ENCODE measurements at places on chromosomes 13 and 19.

DNA sequence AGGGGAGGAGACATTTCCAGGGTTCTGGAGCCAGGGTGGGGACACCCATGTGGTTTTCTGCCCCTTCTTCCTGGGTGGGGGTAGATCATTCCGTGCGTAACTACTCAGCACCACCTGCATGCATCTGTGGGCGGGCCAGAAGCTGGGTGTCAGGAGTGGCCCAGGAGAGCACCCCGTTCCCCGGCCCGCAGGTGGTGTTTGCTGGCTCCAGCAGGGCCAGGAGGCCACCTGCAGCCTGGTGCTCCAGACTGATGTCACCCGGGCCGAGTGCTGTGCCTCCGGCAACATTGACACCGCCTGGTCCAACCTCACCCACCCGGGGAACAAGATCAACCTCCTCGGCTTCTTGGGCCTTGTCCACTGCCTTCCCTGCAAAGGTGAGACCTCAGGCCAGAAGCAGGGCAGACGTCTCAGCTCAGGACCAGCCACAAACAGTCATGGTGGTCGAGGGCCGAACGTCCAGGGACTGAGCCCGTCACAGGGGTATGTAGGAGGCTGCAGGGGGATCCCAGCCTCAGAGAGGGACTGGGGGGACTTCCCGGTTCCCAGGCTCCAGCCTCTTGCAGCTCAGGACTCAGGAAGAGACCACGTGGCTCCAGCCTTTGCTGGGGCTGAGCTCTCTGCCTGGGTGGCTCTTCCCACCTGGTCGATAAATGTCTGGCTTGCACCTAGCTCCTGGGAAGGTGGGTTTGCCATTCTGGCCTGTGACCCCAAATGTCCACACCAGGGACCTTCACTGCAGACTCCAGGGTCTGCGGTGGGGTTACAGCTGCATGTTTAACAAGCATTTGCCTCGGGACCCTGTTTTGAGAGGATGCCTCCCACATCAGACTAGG lies 1.6 kb downstream of the FSTL3 start:
- DNase-seq: no peak

GRCh38 chr13:78662467-78662866 lies 3.5 kb upstream of the OBI1 start:
- DNase-seq: no peak

GRCh38 chr19:58395979-58396627 lies 647 bp downstream of the RNF225 start:
- DNase-seq: no peak

GRCh38 chr13:29767006-29767405 lies 83.4 kb downstream of the UBL3 start:
- DNase-seq: no peak

DNA sequence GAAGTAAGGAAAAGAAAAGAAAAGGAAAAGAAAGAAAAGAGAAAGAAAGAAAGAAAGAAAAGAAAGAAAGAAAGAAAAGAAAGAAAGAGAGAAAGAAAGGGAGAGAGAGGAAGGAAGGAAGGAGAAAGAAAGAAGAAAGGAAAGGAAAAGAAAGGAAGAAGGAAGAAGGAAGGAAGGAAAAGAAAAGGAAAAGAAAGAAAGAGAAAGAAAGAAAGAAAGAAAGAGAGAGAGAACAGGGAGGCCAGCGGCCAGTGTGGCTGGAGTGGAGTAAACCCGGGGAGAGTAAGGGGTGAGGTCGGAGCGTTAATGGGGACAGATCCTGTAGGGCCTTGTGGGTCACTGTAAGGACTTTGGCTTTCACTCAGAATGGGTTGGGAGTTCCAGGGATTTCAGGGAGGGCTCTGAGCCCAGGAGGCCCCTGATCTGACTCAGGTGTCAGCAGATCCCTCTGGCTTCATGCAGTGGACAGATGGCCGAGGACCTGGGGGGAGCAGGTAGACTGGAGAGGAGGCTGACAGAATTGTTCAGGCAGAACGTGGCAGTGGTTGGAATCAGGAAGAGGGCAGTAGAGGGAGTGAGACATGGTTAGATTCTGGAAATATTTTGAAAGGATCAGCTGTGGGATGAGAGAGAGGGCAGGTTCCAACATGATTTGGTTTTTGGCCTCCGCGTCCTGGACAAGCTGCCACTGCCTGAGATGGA lies 19.8 kb upstream of the FXYD3 start:
- DNase-seq: no peak

DNA sequence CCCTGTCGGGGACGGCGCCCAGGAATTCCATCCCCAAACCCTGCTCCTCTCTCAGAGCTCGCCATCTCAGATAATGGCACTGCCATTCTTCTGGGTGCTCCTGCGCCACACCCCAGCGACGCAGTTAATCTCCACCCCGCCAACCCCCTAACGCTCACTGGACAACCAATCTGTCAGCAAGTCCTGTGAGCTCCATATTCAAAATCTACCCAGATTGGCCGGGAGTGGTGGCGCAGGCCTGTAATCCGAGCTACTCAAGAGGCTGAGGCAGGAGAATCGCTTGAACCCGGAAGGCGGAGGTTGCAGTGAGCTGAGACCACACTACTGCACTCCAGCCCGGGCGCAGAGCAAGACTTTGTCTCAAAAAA lies 18.6 kb downstream of the FCGBP start:
- no peak for DNase-seq

DNA sequence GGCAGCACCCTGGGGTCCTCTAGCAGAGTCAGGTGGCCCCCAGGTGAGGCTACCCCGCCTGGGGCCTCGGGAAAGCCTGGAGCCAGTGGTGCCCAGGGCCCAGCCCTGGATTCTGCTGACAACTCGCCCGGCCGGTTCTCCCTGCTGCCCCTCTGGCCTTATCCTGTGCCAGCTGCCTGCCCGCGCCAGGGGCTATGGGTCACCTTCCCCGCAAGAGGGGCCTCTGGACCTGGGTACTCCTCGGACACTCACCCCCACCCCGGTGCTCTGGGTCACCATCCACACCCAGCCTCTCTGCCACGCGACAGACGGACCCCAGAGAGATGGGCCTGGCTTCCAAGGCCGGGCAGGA lies 24.0 kb downstream of the ZBTB7A start:
- no peak for DNase-seq

DNA sequence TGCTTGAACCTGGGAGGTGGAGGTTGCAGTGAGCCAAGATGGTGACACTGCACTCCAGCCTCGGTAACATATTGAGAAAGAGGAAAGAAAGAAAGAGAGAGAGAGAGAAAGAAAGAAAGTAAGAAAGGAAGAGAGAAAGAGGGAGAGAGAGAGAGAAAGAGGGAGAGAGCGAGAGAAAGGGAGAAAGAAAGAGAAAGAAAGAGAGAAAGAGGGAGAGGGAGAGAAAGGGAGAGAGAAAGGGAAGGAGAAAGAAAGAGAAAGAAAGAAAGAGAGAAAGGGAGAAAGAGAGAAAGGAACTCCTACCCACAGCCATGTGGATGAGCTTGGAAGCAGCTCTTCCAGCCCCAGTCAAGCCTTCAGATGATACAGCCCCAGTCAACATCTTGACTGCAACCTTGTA lies 46.7 kb downstream of the ZNRF4 start:
- no peak for DNase-seq

- no peak for DNase-seq
Measured at GRCh38 chr19:20078581-20079031, 806 bp downstream of the ZNF90 start.

- DNase-seq: no peak
Measured at GRCh38 chr13:79503473-79504017, 22.6 kb downstream of the NDFIP2 start.

- no peak for DNase-seq
Measured at GRCh38 chr13:21608961-21609360, 5.0 kb upstream of the MICU2 start.

DNA sequence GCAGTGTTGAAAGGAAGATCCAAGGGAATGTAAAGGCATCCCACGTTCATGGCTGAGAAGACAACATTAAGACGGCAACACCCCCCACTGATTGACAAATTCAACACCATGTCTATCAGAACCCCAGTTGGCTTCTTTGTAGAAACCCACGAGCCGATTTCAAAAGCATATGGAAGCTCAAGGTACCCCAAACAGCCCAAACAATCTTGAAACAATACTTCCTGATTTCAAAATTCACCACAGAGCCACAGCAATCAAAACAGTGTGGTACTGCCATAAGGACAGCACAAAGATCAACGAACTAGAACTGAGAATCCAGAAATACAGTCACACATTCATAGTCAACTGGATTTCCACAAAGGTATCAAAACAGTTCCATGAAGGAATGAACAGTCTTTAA lies 6.2 kb downstream of the MIER2 start:
- no peak for DNase-seq

DNA sequence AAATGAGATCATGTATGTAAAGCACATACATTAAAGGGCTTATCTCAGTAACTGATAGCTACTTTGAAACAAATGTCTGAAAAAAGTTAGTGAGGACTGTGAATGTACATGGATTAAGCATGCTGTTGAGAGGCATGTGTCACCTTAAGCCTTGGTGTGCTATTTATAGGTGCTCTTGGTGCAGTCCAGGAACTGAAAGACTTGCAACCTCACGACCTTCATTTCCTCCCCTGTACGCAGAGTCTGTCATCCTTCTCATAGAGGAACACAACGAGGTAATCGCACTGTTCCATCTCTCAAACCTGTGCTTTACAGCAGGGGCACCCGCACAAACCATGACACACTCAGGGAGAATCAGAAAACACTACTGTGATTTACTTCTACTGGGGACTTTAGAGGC lies 65.6 kb downstream of the UFM1 start:
- no peak for DNase-seq

DNA sequence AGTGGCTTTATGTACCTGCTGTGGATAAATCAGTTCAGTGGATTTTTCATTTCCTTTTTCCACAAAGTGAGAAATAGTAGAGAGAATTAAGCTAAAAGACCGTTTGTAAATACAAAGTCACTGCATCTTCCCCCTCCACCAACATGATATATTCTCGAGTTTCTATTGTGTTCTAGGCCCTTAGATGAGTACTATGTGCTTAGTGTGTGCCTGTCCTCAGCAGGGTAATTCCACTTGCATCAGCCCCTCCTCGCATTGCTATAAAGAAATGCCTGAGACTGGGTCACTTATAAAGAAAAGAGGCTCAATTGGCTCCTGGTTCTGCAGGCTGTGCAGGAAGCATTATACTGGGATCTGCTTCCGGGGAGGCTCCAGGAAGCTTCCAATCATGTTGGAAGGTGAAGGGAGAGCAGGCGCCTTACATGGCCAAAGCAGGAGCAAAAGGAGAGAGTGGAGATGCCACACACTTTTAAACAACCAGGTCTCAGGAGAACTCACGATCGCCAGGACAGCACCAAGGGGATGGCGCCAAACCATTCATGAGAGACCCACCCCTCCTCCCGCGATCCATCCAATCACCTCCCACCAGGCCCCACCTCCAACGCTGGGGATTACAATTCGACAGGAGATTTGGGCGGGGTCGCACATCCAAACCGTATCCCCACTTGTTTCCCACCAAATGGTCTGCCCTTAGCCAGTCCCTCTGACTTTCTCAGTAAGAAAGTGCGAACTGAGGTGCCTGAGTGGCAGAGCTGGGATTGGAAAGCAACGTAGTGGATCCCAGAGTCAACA lies 102.3 kb upstream of the ABCC4 start:
- DNase-seq: no peak

- no peak for DNase-seq
Measured at GRCh38 chr19:33420821-33421220, 47.3 kb downstream of the CEBPG start.

- no peak for DNase-seq
Measured at GRCh38 chr19:21109116-21109515, 27.1 kb downstream of the ZNF714 start.

- no peak for DNase-seq
Measured at GRCh38 chr19:3818918-3819317, 32.7 kb upstream of the MATK start.

DNA sequence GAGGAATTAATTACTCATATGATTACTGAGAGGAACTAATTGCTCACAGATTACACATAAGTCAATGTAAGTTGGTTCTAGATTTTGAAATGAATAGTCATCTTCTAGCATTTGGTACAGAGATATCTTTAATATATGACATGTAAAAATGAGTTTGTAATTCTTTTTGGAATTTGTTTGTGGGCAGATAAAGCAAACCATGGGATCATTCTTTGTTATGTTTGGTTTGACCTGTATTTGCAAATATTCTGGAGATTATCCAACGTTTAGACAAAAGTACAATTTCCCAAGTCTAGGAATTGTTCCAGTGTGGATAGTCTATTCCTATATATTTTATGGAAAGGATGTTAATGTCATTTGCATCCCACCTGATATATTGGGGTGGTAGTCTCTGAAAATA lies 309.6 kb upstream of the EDNRB start:
- DNase-seq: no peak

DNA sequence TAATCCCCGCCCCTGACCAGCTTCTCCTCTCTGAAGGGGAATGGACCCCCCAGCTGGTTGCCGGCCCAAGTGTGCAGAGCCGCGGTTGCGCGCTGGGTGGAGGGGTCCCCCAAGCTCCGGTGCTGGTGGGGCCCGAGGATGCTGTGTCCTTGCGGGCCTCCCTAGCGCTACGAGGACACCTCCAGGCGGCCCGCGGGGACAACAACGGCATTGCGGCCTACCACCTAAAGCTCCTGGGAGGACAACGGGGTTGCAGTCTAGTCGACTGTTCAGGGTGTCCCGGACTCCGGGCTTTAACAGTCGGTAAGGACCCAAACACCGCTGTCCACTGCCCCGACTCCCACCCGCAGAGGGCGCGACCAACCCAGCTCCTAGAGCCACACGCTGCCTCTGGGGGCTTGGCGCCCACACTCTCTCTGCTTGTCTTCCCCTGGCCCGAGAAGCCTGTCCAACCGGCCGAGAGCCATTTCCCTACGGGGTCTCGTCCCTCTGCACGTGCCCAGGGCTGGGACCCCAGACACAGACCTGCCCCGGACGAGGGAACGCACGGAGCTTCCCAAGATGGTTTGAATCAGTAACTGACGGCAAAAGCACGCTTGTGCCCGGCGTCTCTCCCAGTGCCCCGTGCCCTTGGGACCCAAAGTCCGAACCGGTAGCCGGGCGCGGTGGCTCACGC lies 927 bp upstream of the SDHAF1 start:
- DNase-seq: no peak

- DNase-seq: no peak
Measured at GRCh38 chr19:46422344-46422743, 6.4 kb downstream of the PNMA8C start.

DNA sequence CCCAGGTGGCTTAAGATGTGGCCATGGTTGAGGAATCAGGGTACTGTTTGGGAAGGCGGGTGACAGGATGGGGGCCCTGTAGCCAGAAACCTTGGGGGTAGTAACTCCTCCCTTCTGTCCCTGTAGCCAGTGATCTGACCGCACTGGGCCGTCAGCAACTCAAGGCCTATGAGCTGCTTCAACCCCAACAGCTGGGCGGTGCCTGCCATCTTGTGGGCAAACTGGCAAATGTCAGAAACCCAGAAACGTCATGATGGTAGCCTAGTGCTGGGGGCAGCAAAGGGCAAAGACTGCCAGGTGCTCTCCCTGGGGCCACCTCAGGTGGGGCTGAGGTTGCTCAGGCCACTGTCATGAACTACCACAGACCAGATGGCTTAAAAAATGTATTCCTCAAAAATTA lies 3.5 kb downstream of the COPE start:
- no peak for DNase-seq

DNA sequence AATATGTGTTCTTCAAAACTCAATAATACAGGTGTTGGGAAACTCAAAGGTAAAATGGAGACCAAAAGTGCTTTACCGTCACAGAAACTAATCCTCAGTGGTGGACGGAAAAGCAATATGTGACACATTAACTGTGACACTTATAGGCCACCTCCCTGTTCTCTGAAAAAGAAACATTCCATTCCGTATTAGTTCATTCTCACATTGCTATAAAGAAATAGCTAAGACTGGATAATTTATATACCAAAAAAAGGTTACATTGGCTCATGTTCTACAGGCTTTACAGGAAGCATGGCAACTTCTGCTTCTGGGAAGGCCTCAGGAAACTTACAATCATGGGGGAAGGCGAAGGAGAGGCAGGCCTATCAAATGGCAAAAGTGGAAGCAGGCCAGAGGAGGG lies 435.3 kb upstream of the HTR2A start:
- no peak for DNase-seq

Data from stimulated activated CD8-positive, alpha-beta memory T cell treated with anti-CD3 and anti-CD28 coated beads, Interleukin-15, amount 100 ng/mL, for 24 hours (primary cell).